Activated T-cell treated with anti-CD3 and anti-CD28 coated beads for 24 hours (primary cell): ENCODE measurements at places on chromosomes 2 and 18.

DNA sequence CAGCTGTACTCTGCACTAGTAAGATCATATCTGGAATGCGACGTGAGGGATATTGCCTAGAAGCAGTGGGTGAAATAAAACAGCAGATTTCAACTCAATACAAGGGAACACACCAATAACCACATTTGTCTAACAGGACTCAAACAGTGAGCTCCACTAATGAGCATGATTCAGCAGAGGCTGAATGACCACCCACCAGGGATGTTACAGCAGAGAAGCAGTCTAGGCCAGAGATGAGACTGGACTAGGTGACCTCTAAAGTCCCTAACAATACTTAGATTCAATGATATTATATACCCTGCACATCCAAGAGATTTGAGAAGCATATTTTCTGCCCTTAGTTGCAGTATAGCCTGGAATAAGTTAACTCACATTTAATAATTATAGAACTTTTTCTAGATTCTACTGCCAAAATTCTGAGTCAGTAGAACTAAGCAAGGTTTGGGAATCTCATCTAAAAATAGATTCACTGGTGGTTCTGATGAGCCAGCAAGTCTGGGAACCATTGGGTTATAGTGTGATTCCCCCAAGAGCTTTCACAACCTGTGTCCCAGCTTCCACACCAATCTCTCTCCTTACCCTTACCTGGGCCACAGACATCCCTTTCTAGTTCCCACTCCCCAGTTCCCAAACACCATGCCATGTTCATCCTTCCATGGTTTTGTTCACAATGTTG is 6.3 kb downstream of the THOC1 start:
- DNase-seq, result no peak

DNA sequence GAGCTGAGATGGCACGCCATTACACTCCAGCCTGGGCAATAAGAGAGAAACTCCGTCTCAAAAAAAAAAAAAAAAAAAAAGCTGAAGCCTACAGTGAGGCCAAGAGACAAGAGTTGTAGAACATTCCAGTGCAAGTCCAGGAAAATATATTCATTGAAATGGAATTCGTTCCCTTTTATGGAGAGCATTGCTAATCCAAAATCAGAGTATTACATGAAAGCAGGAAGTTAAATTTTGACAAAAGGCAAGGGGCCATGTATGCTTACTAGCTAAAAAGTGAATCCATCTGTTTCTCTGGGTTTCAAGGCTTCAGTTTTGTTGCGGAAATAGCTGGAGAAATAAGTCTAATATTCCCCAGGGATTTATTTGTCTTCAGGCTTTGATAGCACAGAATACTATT is 471.7 kb downstream of the THSD7B start:
- no peak for DNase-seq

DNA sequence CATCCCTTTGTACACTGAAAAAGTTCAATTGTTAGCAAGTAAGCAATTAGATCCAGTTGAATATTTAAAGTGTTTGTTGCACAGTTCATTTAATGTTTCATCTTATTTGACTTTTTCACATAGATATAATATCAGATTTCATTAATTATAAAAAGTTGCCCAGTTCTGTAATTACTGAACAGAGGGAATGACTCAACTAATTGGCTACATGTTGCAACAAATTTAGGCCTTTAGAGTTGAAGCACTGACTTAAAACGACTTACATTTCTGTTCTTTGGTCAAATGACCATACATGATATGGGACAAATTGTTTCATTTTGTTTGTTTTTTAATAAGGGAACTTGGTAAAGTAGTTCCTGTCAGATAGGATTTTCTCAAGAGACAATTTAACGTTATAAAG is 68.5 kb upstream of the FAM117B start:
- DNase-seq, result no peak

GRCh38 chr2:15334644-15335326 is 226.3 kb downstream of the NBAS start:
- no peak for DNase-seq

GRCh38 chr18:3209859-3210569 is 9.8 kb downstream of the MYOM1 start:
- DNase-seq, result no peak

DNA sequence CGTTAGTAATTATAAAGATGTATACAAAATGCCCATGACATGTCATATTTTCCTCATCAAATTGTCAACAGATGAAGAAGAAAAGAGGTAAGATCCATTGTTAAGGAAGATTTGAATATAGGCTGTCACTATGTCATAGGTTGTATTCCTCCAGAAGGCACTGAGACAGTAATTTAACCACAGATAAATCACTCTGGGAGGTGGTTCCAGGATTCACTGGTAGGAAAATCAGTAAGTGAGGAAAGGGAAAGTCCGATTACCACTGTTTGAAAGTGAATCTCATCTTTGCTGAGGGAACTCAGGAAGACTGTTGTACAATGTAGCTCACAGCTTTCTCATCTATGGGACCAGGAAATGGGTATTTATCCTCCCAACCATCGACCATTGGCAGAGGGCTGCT is 152.8 kb upstream of the TMEFF2 start:
- DNase-seq, result no peak

GRCh38 chr2:224278531-224278930 is 123.4 kb downstream of the FAM124B start:
- DNase-seq, result no peak

GRCh38 chr18:3867864-3868311 is 417.9 kb downstream of the TGIF1 start:
- no peak for DNase-seq

DNA sequence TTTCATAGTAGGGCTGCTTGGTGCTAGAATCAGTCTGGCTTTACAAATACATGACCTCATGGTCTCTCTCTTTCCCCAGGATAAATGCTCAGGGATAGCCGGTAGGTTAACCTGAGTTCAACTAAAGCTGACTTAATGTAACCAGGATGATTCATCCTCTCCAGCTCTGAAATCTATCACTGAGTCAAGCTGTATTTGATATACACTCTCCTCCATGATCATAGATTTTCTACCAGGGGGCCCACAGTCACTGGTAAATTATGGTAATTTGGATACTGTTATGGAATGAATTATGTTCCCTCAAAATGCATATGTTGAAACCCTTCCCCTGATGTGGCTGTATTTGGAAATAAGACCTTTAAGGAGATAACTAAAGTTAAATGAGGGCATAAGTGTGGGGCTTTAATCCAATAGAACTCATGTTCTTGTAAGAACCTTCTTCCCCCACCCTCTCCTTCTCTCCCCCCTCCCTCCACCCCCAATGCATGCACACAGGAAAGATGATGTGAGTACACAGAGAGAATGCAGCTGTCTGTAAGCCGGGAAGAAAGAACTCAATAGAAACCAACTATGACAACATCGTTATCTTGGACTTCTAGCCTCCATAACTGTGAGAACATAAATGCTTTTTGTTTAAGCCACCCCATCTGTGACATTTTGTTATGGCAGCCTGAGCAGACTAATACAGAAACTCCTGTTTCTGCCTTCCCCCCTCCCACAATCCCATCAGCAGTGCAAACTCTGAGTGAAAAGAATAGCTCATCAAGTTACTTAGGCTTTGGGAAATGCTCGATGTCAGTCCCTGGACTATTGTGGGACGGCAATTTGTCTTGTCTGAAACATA is 134.9 kb upstream of the KYNU start:
- DNase-seq, result no peak

GRCh38 chr2:98869272-98869641 is 66.8 kb downstream of the CRACDL start:
- DNase-seq, result no peak

DNA sequence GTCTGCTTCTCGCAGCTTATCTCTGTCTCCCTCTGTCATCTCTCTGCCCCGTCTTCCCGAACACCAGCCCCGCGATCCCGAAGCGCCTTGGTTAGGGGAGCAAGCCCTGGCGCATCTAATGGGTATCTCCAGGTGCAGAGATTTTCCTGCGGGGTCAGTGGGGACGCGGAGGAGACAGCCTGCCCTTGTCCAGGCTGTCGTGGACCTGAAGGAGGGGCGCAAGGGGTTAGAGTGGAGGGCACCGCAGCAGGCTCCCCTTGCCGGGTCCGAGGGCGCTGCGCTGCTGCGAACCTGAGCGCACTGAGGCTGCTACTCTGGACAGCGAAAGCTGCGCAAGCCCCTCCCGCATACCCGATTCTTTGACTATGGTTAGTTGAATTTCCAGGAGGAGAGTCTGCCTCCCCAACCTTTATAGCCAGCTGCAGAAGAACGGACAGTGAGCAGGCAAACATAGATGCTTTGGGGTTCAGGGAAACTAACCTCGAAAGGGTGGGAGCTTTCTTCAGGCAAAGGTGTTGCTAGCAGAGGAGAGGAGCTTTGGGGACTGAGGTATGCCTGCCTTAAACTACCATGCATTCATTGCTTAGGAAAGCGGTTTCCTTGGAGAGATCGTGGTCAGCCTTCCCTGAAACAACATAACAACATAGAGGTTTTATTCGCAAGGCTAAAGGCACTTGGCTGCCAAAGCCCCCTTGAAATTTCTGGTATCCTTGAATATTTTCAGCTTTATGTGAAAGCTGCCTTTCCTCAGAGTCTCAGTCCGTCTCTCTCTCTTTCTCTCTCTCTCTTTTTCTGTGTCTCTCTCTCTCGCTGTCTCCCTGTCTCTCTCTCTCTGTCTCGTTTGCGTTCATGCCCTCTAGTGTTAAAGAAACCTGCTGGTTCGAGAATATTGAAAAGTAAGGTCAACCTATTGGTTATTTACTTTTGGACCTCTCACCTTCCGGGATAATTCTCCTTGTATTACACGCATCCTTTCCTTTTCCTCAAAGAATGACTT is 1.6 kb downstream of the GALNT13 start:
- no peak for DNase-seq

GRCh38 chr2:198662905-198663304 is 794.8 kb downstream of the SATB2 start:
- no peak for DNase-seq

GRCh38 chr18:840023-840408 is 28.0 kb upstream of the YES1 start:
- DNase-seq, result no peak

DNA sequence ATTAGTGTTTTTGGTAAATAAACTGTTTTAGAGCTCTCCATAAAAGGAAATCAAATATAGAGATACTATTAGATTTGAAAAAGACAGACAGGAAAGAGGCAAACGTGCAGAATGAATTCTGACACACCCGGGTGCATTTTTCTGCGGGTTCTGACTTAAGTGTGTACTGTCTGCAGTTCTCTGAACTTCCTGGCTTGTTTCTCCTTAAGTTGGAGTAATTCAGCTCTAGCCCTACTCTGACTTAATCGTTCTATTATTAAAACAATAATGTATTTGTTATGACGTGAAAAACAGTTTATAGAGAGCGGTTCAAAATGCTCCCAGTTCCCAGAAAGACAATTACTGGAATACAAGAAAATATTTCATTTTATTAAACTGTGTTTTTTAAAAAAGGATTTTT is 305.9 kb downstream of the ARHGAP15 start:
- DNase-seq, result no peak

DNA sequence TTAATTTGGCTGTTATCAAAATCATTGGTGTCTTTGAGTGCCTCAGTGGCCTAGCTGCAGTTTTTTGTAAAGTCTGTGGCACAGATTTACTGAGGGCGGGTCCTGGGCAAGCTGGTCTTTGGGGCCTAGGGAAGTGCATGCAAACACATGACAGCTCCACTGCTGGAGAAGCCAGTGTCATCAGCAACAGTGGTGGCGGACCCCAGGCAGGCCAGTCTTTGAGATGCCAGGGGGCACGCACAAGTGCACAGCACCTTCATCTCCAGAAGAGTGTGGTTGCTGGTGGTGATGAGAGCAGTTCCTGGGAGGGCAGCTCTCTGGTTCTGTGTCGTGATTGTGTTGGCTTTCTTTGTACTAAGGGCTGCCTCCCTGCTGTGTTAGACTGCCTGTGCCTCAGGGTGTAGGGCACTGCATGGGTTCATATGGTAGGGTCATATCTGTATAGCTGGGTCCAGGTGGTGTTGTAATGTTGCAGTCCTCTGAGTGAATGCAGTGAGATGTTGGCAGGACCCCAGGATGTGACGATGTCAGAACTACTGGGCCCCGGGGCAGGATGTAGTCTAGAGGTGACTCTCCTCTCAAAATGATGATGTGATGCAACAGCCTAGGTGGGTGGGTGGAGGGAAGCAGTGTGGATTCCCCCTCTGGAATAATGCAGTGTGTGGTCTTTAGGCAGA is 646.7 kb upstream of the CDH2 start:
- DNase-seq, result no peak

GRCh38 chr18:46939337-46939963 is 22.0 kb downstream of the KATNAL2 start:
- DNase-seq, result no peak

GRCh38 chr2:218605432-218605831 is 2.3 kb upstream of the PLCD4 start:
- DNase-seq, result no peak

- no peak for DNase-seq
Measured at GRCh38 chr2:55302241-55302640, 33.2 kb upstream of the MTIF2 start.

- no peak for DNase-seq
Measured at GRCh38 chr2:211434773-211435172, 878.4 kb downstream of the CPS1 start.

- no peak for DNase-seq
Measured at GRCh38 chr2:164960159-164960558, 4.8 kb upstream of the SLC38A11 start.

GRCh38 chr18:46832849-46833248 is 76.0 kb upstream of the ST8SIA5 start:
- no peak for DNase-seq

DNA sequence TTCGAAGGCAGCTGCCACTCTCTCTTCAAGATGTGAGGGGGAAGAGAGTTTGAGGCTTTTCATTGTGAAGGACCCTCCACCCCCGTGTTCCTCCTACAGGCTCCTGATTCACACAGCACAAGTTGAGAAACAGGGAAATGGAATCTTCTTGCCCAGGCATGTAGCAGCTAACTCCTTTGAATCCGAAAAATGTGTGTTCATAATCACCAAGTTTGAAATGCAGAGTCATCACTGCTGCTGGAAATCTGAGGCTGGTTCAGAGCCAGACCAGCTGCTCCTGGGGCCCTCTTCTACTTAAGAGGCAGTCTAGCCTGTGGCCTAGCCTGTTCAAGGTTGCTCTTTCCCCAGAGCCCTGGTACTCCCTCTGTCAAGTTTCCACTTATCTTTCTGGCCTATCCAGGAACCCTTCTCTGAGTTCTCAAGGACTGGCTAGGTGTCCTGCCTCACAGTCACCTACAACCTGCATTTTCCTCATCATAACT is 166.4 kb downstream of the TMEM247 start:
- DNase-seq, result no peak

GRCh38 chr2:223884399-223884798 is 47.0 kb upstream of the AP1S3 start:
- DNase-seq, result no peak

- DNase-seq, result no peak
Measured at GRCh38 chr2:187528042-187528441, 26.2 kb downstream of the TFPI start.

GRCh38 chr2:182817558-182817957 is 48.9 kb downstream of the FRZB start:
- DNase-seq, result no peak

DNA sequence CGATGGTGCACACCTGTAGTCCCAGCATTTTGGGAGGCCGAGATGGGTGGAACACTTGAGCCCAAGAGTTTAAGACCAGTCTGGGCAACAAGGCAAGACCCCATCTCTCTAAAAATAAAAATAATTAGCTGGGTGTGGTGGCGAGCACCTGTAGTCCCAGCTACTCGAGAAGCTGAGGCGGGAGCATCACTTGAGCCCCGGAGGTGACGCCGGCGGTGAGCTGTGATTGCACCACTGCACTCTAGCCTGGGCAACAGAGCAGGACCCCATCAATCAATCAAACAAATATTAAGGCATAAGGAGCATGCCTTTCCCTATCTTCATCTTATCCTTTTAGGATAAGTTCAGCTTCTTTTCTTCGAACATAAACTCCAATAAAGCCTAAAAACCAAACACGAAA is 1.1 kb downstream of the WDSUB1 start:
- no peak for DNase-seq

GRCh38 chr2:29295845-29296244 is 180.6 kb downstream of the CLIP4 start:
- DNase-seq, result no peak
